Spinal cord (tissue), 10 donors: ENCODE measurements at places on chromosomes 13 and 19. TPM values are rescaled to one million over a fixed set of nuclear protein-coding genes. Genes with fewer than 3 reads are reported as not detected.

DNA sequence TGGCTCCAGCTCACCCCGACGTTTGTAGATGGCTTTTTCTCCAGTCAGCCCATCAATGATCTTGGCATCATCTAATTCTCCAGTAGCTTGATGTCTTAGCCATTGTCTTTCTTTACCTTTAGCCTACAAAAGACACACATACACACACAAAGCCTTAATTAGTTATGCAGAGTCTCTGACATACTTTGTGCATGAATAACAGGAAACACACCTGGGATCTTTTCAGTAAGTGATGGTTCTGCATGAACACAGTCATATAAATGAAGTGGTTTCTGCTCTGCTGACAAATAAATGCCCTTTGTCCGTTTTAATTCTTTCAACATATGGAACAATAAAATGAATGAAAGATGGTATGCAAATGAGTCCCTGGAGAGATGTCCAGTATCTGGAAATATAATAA lies 133.3 kb downstream of the RGCC start:
- no peak overlapping the region for H3K4me3 ChIP-seq
- DNase-seq, result no peak
- H3K27ac ChIP-seq, result no peak overlapping the region
- peaks cover 2% of the 10 kb centered on the region for H3K36me3 ChIP-seq
- no peaks in the 10 kb centered on the region for H3K4me1 ChIP-seq
- no peaks in the 10 kb centered on the region for H3K27me3 ChIP-seq

GRCh38 chr13:107866941-107867623 lies 348.3 kb downstream of the LIG4 start:
- H3K36me3 ChIP-seq, result no peaks in the 10 kb centered on the region
- peaks cover 10% of the 10 kb centered on the region for H3K4me1 ChIP-seq
- H3K27me3 ChIP-seq, result peaks cover 14% of the 10 kb centered on the region
- no peak for DNase-seq

The FAM83E gene
- total RNA-seq, result 0.61 TPM

The CGB8 gene
- total RNA-seq, result not detected

GRCh38 chr19:35142606-35143230 lies 337 bp upstream of the FXYD7 start:
- H3K4me1 ChIP-seq, result peaks cover 65% of the 10 kb centered on the region
- peak overlapping the region; percentile 47 for H3K4me3 ChIP-seq
- DNase-seq, result peak; percentile 85
- H3K36me3 ChIP-seq, result peaks cover 3% of the 10 kb centered on the region
- H3K27ac ChIP-seq, result peak overlapping the region; percentile 60
- peaks cover 18% of the 10 kb centered on the region for H3K27me3 ChIP-seq

GRCh38 chr13:42173789-42174343 lies 98.1 kb upstream of the AKAP11 start:
- H3K4me1 ChIP-seq, result no peaks in the 10 kb centered on the region
- no peak for DNase-seq
- no peaks in the 10 kb centered on the region for H3K36me3 ChIP-seq
- no peak overlapping the region for H3K27ac ChIP-seq
- H3K27me3 ChIP-seq, result no peaks in the 10 kb centered on the region
